NCI-H2081 treated with DMSO at 0.1 percent for 48 hours (cell line): ENCODE measurements at places on chromosomes 5 and 9.

DNA sequence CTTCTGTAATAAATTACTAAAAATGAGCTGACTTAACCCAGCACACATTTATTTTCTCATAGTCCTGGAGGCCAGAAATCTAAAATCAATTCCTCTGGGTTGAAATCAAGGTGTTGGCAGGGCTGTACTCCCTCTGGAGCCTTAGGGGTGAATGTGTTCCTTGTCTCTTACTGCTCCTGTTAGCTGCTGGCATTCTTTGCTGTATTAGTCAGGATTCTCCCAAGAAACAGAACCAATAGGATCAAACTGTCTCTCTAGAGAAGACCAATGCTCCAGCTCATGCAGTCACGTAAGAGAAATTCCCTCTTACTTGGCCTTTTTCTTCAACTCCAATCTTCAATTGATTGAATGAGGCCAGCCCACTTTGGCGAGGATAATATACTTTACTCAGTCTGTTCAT is 15.3 kb upstream of the CD180 start:
- DNase-seq: no peak

DNA sequence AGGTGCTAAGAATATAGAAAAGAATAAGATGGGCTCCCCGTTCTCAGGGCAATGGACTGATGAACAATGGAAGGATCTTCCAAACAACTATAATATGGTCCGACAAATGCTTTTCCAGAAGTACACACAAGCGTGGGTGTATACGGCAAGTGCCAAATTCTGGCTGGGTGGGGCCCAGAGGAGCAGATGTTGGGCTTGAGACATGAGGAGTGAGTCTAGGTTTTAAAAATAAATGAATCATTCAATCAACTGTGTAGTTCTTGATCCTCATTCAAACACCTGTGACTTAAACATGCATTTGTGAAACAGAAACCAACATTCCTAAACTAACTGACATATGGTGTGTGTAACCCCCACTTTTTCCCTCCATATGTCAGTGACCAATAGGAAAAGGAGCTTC is 47.9 kb downstream of the MFAP3 start:
- DNase-seq: no peak

DNA sequence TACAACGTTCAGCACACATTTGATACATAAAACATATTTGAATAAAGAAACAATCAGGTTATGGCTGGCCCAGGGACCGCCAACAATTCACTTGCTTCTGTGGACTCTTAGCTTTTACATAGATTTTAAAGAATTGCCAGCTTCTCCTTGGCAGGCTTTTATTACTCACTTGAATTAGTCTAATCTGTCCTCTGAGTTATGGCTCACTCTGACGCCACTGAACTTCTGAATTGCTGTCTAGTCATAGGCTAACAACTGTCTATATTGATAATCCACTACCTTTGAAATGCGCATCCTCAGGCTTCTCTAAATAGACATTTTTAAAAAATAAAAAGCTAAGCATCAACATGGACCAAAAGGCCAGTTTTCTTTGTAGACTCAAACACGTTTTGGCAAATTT is 317.4 kb upstream of the SGCD start:
- no peak for DNase-seq

- DNase-seq: no peak
Observed at GRCh38 chr5:139131465-139131864, 66.7 kb downstream of the SIL1 start.

- no peak for DNase-seq
Observed at GRCh38 chr5:118981783-118982182, 6.6 kb downstream of the DTWD2 start.

DNA sequence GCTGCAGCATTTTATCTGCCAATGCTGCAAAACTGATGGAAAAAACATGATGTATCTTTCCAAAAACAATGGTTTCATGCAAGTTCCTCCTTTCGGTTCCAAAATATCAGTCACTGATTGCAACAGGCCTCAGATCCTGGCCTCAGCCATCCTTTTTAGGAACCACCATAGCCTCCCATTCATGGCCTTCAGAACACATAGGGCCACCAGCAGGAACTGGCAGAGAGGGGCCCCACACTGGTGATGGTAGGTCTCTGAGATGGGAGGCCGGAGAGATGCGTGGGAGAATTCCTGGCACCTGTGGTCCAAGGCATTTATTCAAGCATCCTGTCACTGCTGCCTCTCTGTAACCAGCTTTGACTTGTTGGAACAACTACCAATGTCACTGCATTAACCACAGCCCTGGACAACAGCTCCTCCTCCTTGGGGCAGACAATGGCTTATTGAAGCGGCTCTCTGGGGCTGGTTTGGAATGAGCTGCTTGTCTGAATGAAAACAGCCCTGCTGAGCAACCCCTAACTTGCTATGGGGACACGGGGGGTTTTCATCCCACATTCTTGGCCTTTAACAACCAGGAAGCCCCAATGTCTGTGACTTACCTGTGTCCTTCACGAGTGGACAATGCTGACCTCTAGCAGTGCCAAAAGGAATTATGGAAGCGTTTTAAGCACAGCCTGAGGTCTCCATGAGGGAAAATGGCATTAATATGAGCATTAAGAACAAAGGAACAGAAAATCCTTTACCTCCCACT is 108.1 kb downstream of the LHFPL2 start:
- DNase-seq: no peak

- no peak for DNase-seq
Observed at GRCh38 chr5:34841816-34842215, 2.9 kb downstream of the TTC23L start.

GRCh38 chr9:109012009-109012875 is 1.1 kb downstream of the CTNNAL1 start:
- DNase-seq: no peak

DNA sequence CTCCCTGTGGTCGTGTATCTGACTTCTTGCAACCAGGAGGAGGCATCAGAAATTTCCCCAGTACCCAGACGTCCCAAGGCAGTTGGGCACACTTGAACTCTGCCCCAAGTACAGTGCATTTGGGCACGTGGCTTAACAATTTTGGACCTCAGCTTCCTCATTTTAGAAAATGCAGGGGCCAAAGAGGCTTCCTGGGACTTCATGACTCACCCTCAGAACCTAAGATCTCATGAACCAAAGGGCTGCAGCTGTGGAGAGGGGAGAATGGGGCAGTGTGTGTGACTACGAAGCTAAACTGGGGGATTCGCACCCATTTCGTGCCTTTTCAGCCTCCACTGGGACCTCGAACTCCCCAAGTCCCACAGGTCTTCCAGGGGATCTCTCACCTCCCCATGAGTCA is 59.2 kb downstream of the SYK start:
- no peak for DNase-seq

DNA sequence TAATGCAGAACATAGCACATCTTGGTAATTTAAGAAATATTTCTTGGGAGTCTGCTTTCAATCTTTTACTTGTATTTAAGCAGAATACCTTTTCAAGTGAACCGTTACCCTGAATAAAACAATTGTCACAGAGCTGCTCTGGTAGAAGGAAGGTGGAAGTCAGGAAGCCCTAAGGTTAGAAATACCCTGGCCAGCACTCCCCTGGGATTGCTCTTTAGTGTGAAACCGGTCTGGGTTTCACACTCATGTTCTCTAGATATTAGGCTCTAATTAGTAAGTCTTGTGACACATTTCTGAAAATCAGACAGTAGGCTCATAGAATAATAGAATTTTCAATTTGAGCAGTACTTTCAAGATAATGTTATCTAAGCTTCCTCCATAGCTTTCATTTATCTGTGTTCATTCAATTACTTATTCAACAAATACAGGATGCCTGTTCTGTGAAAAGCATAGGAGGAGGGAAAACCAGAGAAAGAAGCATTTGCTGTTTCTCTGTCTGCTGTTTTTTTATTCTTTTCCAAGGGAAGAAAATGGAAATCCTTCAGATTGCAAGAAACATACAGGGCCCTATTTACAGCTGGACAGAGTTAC is 825.5 kb downstream of the TLR4 start:
- no peak for DNase-seq

- DNase-seq: no peak
Observed at GRCh38 chr9:113895526-113895925, 19.4 kb downstream of the ZNF618 start.

- DNase-seq: peak; percentile 69
Observed at GRCh38 chr5:124906339-124907097, 160.1 kb upstream of the ZNF608 start.

DNA sequence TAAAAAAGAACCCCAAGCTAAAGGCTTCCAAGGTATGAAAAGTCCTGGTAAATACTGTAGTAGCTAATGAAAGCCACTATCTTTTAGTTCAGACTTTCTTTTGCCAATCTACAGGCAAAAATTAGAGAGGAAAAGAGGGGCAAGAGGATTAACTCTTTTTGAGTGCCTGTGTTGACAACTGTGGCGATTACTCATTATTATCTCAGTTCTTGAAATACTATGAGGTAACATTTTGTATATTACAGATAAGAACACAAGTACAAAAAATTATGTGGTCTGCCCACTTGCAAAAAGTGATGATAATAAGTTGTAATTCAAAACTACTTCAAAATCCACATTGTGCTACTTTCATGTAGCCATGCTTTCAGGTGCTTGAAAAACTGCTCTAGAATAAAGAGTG is 144.0 kb downstream of the DTWD2 start:
- DNase-seq: no peak

DNA sequence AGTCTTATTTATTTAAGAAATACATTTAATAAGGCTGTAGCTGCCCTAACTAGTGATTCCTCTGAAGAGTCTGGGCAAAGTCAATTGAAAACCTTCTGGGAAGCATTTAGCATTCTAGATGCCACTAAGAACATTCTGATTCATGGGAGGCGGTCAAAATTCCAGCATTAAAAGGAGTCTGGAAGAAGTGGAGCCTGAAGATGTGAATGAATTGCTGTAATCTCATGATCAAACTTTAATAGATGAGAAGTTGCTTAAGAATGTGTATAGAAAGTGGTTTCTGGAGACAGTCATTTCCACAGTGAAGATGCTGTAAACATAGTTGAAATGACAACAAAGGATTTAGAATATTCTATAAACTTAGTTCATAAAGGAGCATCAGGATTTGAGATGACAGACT is 61.4 kb downstream of the WDR41 start:
- DNase-seq: no peak

GRCh38 chr5:51908215-51908614 is 525.0 kb downstream of the ISL1 start:
- DNase-seq: no peak

- no peak for DNase-seq
Observed at GRCh38 chr5:111063709-111064322, 7.7 kb upstream of the TSLP start.
